Trophoblast cell (in vitro differentiated cells and primary cell): ENCODE measurements at places on chromosomes 2 and 18.

- no peaks in the 10 kb centered on the region for H3K4me1 ChIP-seq
- no peak for DNase-seq
- H3K4me3 ChIP-seq = no peak overlapping the region
- H3K27ac ChIP-seq = no peak overlapping the region
- H3K36me3 ChIP-seq = no peaks in the 10 kb centered on the region
Observed at GRCh38 chr2:166464187-166464586, 29.9 kb downstream of the SCN7A start.

GRCh38 chr2:174280596-174280995 lies 32.3 kb upstream of the OLA1 start:
- H3K27me3 ChIP-seq = no peaks in the 10 kb centered on the region
- no peak for DNase-seq
- no peak overlapping the region for H3K4me3 ChIP-seq
- H3K4me1 ChIP-seq = no peaks in the 10 kb centered on the region
- no peaks in the 10 kb centered on the region for H3K36me3 ChIP-seq
- H3K27ac ChIP-seq = no peak overlapping the region

GRCh38 chr2:211049321-211050018 lies 493.1 kb downstream of the CPS1 start:
- H3K27ac ChIP-seq = no peak overlapping the region
- no peak for DNase-seq
- H3K4me3 ChIP-seq = no peak overlapping the region
- no peaks in the 10 kb centered on the region for H3K4me1 ChIP-seq

DNA sequence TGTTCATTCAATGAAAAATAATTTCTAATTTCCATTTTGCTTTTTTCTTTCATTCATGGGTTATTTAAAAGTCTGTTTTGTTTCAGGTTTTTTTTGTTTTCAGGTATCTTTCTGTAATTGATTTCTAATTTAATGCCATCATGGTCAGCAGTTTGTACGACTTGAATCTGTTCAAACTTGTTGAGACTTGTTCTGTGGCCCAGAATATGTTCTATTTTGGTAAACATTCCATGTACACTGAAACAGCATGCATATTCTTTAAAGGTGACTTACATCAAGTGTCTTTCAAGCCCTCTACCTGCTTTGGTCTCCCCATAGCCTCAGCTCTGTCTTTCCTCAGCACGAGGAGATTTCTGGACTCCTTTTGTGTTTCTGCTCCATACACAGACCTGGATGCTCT lies 49.1 kb downstream of the CYP1B1 start:
- no peaks in the 10 kb centered on the region for H3K36me3 ChIP-seq
- H3K27me3 ChIP-seq = no peaks in the 10 kb centered on the region
- no peak overlapping the region for H3K27ac ChIP-seq
- DNase-seq = no peak
- H3K4me1 ChIP-seq = no peaks in the 10 kb centered on the region

DNA sequence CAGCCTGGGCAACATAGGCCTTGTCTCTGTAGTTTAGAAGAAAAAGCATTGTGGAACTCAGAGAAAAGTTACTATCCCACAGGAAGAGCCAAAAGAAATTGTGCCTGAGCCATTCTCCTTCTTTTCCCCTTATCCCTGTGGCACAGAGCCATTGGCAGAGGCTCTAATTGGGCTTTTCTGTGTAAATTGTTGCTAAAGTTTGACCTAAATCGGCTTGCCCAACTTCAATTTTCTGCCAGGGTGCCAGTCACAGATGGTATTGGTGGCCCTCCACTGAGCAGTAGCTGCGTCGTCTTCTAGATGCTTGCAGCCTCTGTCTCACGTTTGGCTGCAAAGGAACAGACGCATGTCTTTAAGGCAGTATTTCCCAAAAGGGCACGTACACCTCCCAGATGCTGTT lies 30.3 kb downstream of the ZNF532 start:
- H3K4me1 ChIP-seq = peaks cover 24% of the 10 kb centered on the region
- peak overlapping the region; percentile 95 for H3K27ac ChIP-seq
- peaks cover 11% of the 10 kb centered on the region for H3K36me3 ChIP-seq
- DNase-seq = no peak
- H3K4me3 ChIP-seq = no peak overlapping the region

GRCh38 chr2:68730828-68731227 lies 3.8 kb upstream of the ARHGAP25 start:
- no peak for DNase-seq
- no peaks in the 10 kb centered on the region for H3K4me1 ChIP-seq
- no peaks in the 10 kb centered on the region for H3K27me3 ChIP-seq
- H3K36me3 ChIP-seq = no peaks in the 10 kb centered on the region

GRCh38 chr18:2966560-2966959 lies 46.4 kb downstream of the LPIN2 start:
- H3K27ac ChIP-seq = no peak overlapping the region
- no peaks in the 10 kb centered on the region for H3K36me3 ChIP-seq
- H3K4me1 ChIP-seq = peaks cover 3% of the 10 kb centered on the region
- no peaks in the 10 kb centered on the region for H3K27me3 ChIP-seq

DNA sequence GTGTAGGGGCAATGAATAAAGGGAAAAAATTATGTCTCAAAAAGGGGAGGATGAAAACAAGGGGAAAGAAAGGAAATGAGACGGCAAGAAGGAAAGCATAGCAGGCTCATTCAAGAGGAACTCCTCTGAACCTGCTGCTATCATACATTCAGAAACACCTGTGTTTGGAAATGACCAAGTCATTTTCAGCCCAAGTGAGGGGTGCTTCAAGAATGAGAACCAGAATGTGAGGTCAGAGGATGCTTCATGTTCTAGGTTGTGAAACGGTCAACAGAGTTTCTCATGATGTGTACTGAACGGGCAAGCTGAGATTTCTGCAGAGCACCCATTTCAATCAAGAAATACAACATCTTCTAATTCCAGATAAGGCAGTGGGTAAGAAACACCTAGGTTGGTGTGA lies 1367.2 kb upstream of the CELF4 start:
- no peaks in the 10 kb centered on the region for H3K27me3 ChIP-seq
- H3K4me3 ChIP-seq = no peak overlapping the region
- no peak for DNase-seq
- no peaks in the 10 kb centered on the region for H3K36me3 ChIP-seq

DNA sequence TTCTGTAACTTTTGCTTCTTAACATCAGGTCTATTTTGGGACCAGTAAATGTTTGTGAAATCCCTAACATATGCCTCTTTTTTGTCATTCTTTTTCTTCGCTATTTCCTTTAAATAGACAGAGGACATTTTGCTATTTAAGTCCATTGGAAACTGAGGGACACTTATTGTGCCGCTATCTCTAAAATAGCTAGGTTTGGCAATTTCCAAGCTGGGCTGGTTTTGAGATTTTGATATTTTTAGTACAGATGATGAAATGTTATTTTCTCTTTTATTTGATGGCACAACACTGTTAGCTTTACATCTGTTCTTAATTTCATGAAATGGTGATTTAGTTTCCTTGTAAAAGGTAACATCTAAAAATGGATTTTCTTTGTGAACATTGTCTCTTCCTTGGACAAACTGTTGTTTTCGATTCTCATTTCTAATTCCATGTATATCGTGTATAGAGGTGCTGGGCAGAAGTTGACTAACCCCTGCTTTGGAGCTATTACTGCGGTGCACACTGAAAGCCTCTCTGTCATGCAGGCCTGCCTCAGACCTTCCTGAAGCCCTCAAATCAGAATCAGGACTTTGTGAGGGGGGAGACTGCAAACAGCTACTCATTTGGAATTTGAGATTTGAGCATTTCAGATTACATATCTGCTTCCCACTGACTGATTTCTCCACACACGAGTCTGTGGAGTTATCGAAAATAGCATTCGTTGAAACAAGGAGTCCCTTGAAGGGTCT lies 594 bp downstream of the RAD51AP2 start:
- no peaks in the 10 kb centered on the region for H3K36me3 ChIP-seq
- no peak for DNase-seq
- no peaks in the 10 kb centered on the region for H3K27me3 ChIP-seq
- peak overlapping the region; percentile 48 for H3K4me3 ChIP-seq
- H3K27ac ChIP-seq = no peak overlapping the region

- no peak for DNase-seq
- no peaks in the 10 kb centered on the region for H3K36me3 ChIP-seq
- no peak overlapping the region for H3K27ac ChIP-seq
- no peak overlapping the region for H3K4me3 ChIP-seq
Observed at GRCh38 chr18:34048423-34048822, 176.3 kb downstream of the NOL4 start.

DNA sequence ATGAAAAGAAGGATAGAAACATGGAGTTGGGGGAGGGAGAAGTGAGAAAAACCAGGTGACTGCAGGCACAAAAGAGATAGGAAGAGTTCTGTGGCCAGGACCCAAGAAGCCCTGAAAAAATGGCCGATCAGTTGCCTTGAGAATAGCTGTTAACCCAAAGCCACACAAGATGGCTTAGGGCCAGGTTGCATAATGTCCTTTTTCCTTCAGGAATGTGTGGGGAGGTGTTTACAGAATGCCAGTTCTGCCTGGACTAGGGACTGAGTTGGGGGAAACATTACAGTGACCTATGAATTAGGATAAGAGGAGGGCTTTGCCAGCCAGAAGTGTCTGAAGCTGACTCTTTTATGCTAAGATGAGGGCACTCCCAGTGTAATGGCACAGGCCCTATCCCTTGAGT lies 17.1 kb downstream of the FAM110C start:
- H3K27ac ChIP-seq = no peak overlapping the region
- no peaks in the 10 kb centered on the region for H3K36me3 ChIP-seq
- H3K27me3 ChIP-seq = no peaks in the 10 kb centered on the region

DNA sequence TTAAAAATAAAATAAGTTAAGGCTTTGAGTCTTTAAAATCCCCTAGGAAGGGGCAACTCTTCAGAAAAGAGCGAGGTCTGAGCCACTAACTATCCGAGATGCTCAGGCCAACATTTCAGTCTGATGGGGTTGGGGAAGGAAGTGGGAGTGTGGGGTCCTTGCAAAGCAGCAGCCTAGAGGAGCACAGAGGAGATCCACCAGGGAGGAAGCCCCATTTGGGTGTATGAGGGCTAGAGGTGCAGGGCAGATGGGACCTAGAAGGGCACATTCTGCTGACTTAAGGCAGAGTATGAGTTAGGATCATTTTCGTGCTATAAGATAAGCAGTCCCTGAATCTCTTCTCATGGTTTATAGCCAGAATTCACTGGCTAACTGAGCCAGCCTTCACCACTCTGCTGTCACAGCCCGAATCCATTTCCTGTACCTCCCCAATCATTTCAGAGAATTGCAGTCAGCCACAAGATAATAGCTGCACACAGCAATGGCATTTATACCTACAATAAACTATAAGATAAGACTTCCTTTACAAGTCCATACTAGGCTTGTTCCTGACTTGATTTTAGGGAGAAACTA lies 37.0 kb downstream of the MRPL30 start:
- H3K36me3 ChIP-seq = no peaks in the 10 kb centered on the region
- H3K4me3 ChIP-seq = no peak overlapping the region
